Hypothalamus (tissue), 51 donors: ENCODE measurements at places on chromosomes 2 and 18.

GRCh38 chr2:136765256-136766072 lies at the start of gene THSD7B:
Gene THSD7B, plus strand, starts transcription at chr2:136765545. Its CDS starts 116,634 bp downstream, at chr2:136882179.
- DNase-seq = no peak

GRCh38 chr18:54242327-54242726 lies 17.9 kb upstream of the MBD2 start:
- DNase-seq = no peak

- no peak for DNase-seq
Observed at GRCh38 chr2:112959109-112959812, 18.5 kb upstream of the IL36G start.

GRCh38 chr2:60485550-60485949 lies 67.9 kb downstream of the BCL11A start:
- DNase-seq = no peak

- no peak for DNase-seq
Observed at GRCh38 chr2:218357236-218358177, 850 bp downstream of the CATIP start.

GRCh38 chr2:74076074-74076470 lies 71.6 kb downstream of the BOLA3 start:
- DNase-seq = no peak

DNA sequence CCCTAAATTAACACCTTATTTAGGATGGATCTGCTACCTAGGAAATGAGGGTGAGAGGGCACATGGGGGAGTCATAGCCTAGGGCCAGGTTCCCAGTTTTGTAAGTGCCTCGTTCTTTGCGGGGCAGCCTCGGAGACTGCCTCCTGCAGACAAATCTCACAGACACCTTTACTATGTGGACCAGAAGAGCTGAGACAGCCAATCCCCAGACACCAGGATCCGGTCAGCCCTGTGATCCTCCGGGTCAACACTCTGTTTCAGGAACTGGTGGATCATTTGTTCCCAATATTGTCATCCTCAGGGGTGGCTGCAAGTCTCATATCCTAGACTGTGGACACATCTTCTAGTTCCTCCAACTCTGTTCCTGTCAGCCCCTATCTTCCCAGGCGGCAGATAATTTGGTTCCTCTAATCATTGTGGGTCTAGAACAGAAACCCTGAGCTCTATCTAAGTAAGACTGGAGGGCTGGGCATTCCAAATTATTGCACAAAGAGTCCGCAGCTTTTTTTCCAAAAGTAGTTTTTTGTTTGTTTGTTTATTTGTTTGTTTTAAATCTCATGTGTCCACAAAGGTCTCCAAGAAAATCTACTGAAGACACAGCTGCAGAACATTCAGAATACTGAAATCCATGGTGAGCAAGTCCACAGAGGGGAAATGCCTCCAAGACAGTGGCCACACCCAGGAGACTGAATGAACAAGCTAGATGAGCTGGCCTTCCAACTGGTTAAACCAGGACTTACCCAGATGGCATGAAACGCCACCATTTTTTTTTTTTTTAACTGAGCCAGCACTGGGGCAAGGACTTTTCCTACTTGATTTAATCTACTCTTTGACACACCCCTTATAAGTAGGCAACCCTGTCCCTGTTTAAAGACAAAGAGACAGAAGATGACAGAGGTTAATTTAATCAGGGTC lies 6.2 kb upstream of the GDF7 start:
- no peak for DNase-seq

DNA sequence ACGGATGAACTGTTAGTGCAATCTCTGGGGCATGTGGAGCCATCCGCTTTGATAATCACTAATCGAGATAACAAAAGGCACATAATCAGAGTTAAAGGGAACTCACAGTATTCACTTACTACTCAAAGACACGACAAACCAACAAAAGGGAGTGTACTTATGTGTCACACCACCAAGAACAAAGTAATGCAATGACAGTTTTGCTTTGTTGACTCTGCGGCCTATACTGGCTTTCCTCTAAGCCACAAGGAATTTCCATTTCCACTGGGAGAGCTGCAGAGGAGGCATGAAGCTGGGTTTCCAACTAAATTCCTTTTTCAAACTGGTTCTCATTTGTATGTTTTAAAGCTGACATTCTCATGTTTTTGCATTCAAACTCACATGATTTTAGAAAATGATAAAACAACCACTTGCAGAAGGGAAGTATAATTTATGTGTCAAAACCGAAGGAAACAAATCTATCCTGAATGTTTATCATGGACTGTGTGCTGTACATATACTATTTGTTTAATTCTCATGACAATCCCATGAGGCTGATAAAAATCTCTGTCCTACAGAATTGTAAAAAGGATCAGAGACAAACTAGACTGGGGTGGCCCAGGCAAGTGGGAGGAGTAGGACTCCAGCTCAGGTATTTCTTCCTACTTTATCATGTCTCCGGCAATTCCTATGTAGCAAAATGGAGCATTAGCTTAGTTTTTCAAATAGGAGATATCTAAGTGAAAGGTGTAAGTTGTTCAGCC lies 149.6 kb upstream of the SMAD7 start:
- DNase-seq = no peak

DNA sequence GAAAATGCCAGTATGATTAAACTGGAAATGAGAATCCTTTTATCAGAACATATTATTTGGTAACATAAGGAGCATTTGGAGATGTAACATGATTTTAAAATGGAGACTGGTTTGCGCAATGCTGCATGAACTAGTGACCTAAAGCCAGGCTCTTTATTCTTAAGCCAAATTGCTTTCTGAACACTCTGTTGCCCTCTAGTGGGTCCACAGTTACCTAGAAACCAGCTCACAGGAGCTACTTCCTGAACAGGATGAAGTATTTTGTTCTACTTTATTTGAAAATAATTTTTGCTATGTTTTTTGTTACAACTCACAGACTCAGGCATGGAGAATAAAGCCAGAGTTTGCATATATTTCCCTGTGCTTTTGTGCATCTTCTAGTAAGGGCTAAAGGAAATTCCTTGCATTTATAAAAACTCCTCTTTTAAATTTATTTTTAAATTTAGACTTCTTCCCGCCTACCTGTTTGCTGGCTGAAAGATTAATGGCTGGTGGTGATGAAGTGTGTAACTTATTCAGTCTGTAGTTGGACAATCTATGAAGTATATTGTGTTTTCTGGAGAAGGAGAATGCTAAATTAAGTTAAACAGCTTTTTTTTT lies 146.7 kb downstream of the PARD3B start:
- DNase-seq = no peak

- no peak for DNase-seq
Observed at GRCh38 chr2:86140969-86141392, 34.9 kb downstream of the PTCD3 start.
